ENCODE measurements at places on chromosomes 16 and 17.

GRCh38 chr16:85879975-85880831 lies 18.8 kb upstream of the IRF8 start:
- H3K36me3 ChIP-seq, result peaks cover 2% of the 10 kb centered on the region
- no peak overlapping the region for H3K27ac ChIP-seq
- no peak overlapping the region for H3K4me3 ChIP-seq

GRCh38 chr17:63095879-63096278 lies 129.8 kb downstream of the TANC2 start:
- H3K4me3 ChIP-seq, result no peak overlapping the region
- no peak for DNase-seq
- peaks cover 10% of the 10 kb centered on the region for H3K4me1 ChIP-seq
- H3K27ac ChIP-seq, result no peak overlapping the region
- H3K27me3 ChIP-seq, result no peaks in the 10 kb centered on the region

- no peaks in the 10 kb centered on the region for H3K4me1 ChIP-seq
- peak overlapping the region; percentile 22 for H3K27ac ChIP-seq
- H3K4me3 ChIP-seq, result no peak overlapping the region
These were observed 165.7 kb downstream of the CMIP start for GRCh38 chr16:81610144-81610842.

DNA sequence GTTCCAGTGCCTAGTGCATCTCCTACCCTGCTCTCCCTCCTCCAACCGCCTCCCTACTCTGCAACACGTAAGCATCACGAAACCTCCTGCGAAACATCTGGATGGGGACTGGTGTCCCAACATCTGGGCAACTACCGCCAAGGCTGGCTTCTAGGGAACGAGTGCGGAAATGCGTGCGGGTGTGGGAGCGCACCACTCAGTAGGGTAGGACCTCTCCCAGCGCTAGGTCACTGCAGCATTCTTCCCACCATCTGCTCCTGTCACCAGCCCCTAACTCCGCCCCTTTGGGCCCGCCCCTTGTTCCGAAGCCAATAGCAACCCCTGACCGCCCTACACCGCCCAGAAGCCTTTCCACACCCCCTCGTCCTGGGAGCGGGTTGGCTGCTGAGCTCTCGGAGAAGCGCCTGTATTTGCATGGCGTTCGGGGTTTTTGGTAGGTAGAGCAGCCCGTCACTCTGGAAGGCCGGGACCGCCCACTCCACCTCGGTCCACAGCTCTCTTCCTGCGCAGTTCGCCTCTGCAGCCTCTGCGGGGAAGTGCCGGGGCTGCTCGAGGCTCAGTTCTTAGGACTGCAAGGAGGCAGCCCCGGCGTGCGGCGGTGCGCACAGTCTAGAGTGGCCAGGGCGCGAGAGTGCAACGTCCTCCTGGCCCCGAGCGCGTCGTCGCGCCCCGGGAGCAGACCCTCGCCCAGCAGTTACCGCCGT lies at the start of gene HS3ST3B1:
HS3ST3B1 (plus strand) TSS at position 507 of the 704 bp plus-strand sequence. CDS start 438 bp downstream, outside the sequence.
- peak within 1 kb of the TSS; percentile 86 for H3K4me3 ChIP-seq
- H3K36me3 ChIP-seq, result no peaks in the 10 kb centered on the region
- peaks cover 84% of the 10 kb centered on the region for H3K27me3 ChIP-seq

DNA sequence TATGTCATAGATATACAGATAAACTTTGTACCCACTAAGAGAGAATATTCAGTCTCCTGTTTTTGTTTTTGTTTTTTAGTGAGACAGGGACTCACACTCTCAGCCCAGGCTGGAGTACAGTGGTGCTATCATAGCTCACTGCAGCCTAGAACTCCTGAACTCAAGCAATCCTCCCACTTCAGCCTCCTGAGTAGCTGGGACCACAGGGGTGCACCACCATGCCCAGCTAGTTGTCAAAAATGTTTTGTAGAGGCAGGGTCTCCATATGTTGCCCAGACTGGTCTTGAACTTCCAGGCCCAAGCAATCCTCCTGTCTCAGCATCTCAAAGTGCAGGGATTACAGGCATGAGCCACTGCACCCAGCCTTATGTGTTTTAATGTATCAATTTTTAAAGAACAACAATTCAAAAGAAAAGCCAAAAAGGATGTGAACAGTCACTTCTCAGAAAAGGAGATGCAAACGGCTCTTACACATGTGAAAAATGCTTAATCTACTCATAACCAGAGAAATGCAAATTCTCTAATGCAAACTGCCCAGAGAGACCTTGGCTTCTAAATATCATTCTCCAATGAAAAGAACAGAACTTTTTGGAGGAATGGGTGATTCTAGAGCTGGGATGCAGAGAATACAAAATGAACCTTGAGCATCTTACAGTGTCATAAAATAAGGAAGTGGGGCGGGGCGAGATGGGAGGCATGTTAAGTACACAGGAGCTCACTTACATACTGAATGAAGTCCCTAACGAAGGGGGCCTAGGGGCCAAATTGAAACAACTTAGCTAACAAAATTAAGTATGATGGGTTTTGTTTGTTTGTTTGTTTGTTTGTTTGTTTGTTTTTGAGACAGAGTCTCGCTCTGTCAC lies 7.3 kb upstream of the CMTM3 start:
- DNase-seq, result no peak
- H3K27ac ChIP-seq, result no peak overlapping the region
- H3K4me1 ChIP-seq, result peaks cover 8% of the 10 kb centered on the region
- no peaks in the 10 kb centered on the region for H3K27me3 ChIP-seq
- no peak overlapping the region for H3K4me3 ChIP-seq

GRCh38 chr16:8204769-8205168 lies 385.5 kb downstream of the TMEM114 start:
- H3K27ac ChIP-seq, result no peak overlapping the region
- DNase-seq, result no peak
- H3K27me3 ChIP-seq, result peaks cover 2% of the 10 kb centered on the region
- H3K4me3 ChIP-seq, result no peak overlapping the region
- no peaks in the 10 kb centered on the region for H3K36me3 ChIP-seq
- no peaks in the 10 kb centered on the region for H3K4me1 ChIP-seq

DNA sequence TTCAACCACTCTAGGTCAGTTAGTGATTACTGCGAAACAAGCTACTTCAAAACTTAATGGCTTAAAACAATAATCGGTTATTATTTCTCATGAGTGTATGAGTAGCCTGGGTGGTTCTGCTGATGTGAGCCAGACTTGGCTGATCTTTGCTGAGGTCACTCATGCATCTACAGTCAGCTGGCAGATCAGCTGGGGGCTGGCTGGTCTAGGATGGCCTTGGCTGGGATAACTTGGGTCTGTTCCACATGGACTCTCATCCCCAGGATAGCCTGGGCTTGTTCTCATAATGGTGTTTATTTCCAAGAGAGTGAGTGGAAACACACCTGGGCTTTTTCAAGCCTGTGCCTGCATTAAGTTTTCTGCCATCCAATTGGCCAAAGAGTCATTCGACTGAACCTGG lies 13.0 kb downstream of the CCDC182 start:
- no peak overlapping the region for H3K27ac ChIP-seq
- H3K36me3 ChIP-seq, result no peaks in the 10 kb centered on the region
- DNase-seq, result no peak
- no peak overlapping the region for H3K4me3 ChIP-seq
- no peaks in the 10 kb centered on the region for H3K27me3 ChIP-seq

- H3K4me3 ChIP-seq, result no peak overlapping the region
- DNase-seq, result no peak
- no peak overlapping the region for H3K27ac ChIP-seq
- H3K27me3 ChIP-seq, result no peaks in the 10 kb centered on the region
These were observed 14.5 kb upstream of the RANGRF start for GRCh38 chr17:8273884-8274444.

GRCh38 chr16:88798772-88799455 lies 4.7 kb upstream of the CDT1 start:
- no peaks in the 10 kb centered on the region for H3K4me1 ChIP-seq
- no peaks in the 10 kb centered on the region for H3K36me3 ChIP-seq
- H3K27me3 ChIP-seq, result no peaks in the 10 kb centered on the region
- no peak overlapping the region for H3K4me3 ChIP-seq

- no peak for DNase-seq
- peaks cover 31% of the 10 kb centered on the region for H3K27me3 ChIP-seq
- no peak overlapping the region for H3K4me3 ChIP-seq
- H3K4me1 ChIP-seq, result no peaks in the 10 kb centered on the region
These were observed 25.7 kb downstream of the C17orf100 start for GRCh38 chr17:6677158-6677831.

- H3K4me1 ChIP-seq, result peaks cover 8% of the 10 kb centered on the region
- H3K27me3 ChIP-seq, result no peaks in the 10 kb centered on the region
- H3K27ac ChIP-seq, result no peak overlapping the region
- H3K4me3 ChIP-seq, result no peak overlapping the region
- H3K36me3 ChIP-seq, result no peaks in the 10 kb centered on the region
- no peak for DNase-seq
These were observed 3.8 kb upstream of the USP36 start for GRCh38 chr17:78844301-78845005.

DNA sequence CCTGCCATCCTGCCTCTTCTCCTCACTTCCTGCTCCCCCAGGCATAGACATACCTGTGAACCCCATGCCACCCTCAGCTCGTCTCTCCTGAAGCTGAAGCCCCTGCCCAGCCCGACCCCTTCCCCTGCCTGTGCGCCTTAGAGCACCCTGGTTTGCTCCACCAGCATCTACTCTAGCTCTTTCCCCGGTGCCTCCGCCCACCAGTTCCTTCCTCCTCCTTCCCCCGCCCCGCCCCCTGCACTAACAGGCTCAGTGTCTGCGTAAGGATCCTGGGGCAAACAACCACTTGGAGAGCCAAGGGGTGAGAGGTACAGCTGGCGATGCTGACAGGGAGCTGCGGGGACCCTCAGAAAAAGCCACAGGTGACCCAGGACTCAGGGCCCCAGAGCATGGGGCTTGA lies 1.9 kb downstream of the GPR142 start:
- no peak for DNase-seq
- H3K4me3 ChIP-seq, result no peak overlapping the region
- H3K27me3 ChIP-seq, result peaks cover 55% of the 10 kb centered on the region
- H3K36me3 ChIP-seq, result no peaks in the 10 kb centered on the region
- H3K27ac ChIP-seq, result no peak overlapping the region

- no peaks in the 10 kb centered on the region for H3K27me3 ChIP-seq
- peaks cover 7% of the 10 kb centered on the region for H3K4me1 ChIP-seq
- no peak overlapping the region for H3K27ac ChIP-seq
- no peak for DNase-seq
- H3K4me3 ChIP-seq, result no peak overlapping the region
These were observed 206.0 kb downstream of the IRX3 start for GRCh38 chr16:54080524-54081008.

- H3K4me1 ChIP-seq, result peaks cover 37% of the 10 kb centered on the region
- H3K36me3 ChIP-seq, result peaks cover 14% of the 10 kb centered on the region
- no peaks in the 10 kb centered on the region for H3K27me3 ChIP-seq
- no peak overlapping the region for H3K4me3 ChIP-seq
- no peak overlapping the region for H3K27ac ChIP-seq
These were observed 6.5 kb downstream of the ERBB2 start for GRCh38 chr17:39706383-39706782.

DNA sequence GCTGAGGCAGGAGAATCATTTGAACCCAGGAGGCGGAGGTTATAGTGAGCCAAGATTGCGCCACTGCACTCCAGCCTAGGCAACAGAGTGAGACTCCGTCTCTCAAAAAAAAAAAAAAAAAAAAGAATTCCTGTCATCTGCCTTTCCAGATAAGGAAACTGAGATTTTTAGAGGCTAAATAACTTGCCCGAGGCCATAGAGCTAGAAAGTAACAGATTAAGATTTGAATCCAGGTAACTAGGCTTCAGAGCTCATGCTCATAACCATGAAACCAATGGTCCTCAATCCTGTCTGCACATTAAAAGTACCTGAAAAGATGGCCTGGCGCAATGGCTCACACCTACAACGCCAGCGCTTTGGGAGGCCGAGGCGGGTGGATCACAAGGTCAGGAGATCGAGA lies 9.5 kb downstream of the NCBP3 start:
- DNase-seq, result no peak
- no peaks in the 10 kb centered on the region for H3K27me3 ChIP-seq
- H3K27ac ChIP-seq, result no peak overlapping the region
- H3K36me3 ChIP-seq, result peaks cover 43% of the 10 kb centered on the region
- H3K4me3 ChIP-seq, result no peak overlapping the region
- no peaks in the 10 kb centered on the region for H3K4me1 ChIP-seq

DNA sequence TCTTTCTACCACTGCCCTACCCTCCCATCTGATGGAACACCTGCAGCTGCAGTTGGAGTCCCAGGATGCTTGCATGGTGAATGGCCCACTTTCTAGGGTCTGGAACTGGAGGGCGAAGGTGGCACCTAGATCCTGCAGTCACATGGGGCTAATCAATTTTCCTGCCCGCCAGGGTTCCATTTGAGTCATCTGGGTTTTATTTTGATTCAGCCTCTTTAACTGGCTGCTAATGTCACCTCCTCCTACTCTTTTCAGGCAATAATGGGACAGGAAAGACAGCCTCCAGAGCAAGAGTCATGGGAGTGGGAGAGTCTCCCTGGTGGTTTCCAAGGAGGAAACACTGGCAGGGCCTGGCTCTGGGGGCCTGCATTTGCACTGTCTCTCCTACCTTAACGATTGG lies 3.8 kb upstream of the TBKBP1 start:
- DNase-seq, result no peak
- H3K4me1 ChIP-seq, result peaks cover 16% of the 10 kb centered on the region
- H3K4me3 ChIP-seq, result no peak overlapping the region
- H3K36me3 ChIP-seq, result peaks cover 3% of the 10 kb centered on the region
- no peak overlapping the region for H3K27ac ChIP-seq

DNA sequence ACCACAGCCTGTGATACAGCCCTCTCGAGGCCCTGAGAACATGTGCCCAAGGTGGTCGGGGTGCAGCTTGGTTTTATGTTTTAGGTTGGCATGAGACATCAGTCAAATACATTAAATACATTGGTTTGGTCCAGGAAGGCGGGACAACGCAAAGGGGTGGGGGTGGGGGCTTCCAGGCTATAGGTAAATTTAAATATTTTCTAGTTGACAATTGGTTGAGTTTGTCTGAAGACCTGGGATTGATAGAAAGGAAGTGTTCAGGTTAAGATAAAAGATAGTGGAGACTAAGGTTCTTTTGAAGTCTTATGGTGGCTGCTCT lies 1.2 kb upstream of the ZKSCAN2 start:
- peaks cover 10% of the 10 kb centered on the region for H3K36me3 ChIP-seq
- H3K27ac ChIP-seq, result peak overlapping the region; percentile 99
- H3K27me3 ChIP-seq, result no peaks in the 10 kb centered on the region
- H3K4me1 ChIP-seq, result peaks cover 43% of the 10 kb centered on the region

- H3K27me3 ChIP-seq, result no peaks in the 10 kb centered on the region
- no peak overlapping the region for H3K4me3 ChIP-seq
- no peak for DNase-seq
- H3K27ac ChIP-seq, result no peak overlapping the region
- H3K36me3 ChIP-seq, result no peaks in the 10 kb centered on the region
These were observed 429.7 kb downstream of the SLC39A11 start for GRCh38 chr17:72662827-72663190.

DNA sequence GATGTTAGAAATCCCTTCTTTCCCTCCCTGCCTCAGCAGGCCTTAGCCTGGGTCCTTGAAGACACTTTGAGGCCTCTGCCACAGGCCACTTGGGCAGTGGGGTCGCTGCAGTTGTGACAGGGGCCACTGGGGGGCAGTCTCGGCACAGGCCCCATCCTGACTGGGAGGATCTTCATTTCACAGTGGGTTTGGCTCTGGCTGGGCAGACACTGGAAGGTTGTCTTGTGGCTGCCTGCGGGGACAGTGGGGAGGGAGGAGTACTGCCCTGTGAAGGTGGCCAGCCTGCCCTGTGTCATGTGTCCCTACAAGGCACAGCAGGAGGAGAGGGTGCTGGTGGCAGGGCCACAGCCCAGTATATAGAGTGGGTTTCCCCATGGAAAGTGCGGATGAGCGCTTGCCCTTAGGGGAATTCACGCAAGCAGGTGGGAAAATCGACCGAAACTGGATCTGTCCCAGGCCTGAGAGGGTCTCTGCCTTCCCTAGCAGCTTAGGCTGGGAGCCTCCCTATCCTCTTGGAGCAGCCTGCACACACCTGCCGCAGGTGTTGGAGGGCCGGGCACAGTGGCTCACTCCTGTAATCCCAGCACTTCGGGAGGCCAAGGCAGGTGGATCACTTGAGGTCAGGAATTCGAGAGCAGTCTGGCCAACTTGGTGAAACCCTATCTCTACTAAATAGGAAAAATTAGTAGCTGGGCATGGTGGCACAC lies 28.8 kb downstream of the GINS2 start:
- H3K4me3 ChIP-seq, result no peak overlapping the region
- H3K27me3 ChIP-seq, result no peaks in the 10 kb centered on the region
- peaks cover 41% of the 10 kb centered on the region for H3K36me3 ChIP-seq
- peak; percentile 75 for DNase-seq

All from mesothelial cell of epicardium (in vitro differentiated cells).